ENCODE measurements at places on chromosomes 7 and 10. TPM values are rescaled to one million over a fixed set of nuclear protein-coding genes. Genes with fewer than 3 reads are reported as not detected.

The MRC1 gene
- total RNA-seq = not detected

The ARHGEF35 gene
- total RNA-seq = not detected

The SFTPA2 gene
- not detected for total RNA-seq

The UNCX gene
- 0.30 TPM for total RNA-seq

The AEBP1 gene
- 17.8 TPM for total RNA-seq

The PRPS1L1 gene
- not detected for total RNA-seq

The ASL gene
- total RNA-seq = 15.0 TPM

The DMBT1 gene
- total RNA-seq = 4.1 TPM

The HOXA4 gene
- 5.3 TPM for total RNA-seq

The TWIST1 gene
- total RNA-seq = 2.2 TPM

The NEUROD6 gene
- total RNA-seq = not detected

The AKR1C4 gene
- not detected for total RNA-seq

The CC2D2B gene
- total RNA-seq = not detected

The SPDYE17 gene
- not detected for total RNA-seq

The CYP2C19 gene
- not detected for total RNA-seq

The ARMC10 gene
- 31.2 TPM for total RNA-seq

The DPP6 gene
- not detected for total RNA-seq

The NODAL gene
- total RNA-seq = not detected

The DGKI gene
- total RNA-seq = 0.05 TPM

The UPK3BL2 gene
- total RNA-seq = 2.8 TPM

The SORCS1 gene
- 48.9 TPM for total RNA-seq

The NCF1 gene
- not detected for total RNA-seq

The OR13A1 gene
- total RNA-seq = not detected

The GLCCI1 gene
- 9.1 TPM for total RNA-seq

The GNA12 gene
- 18.1 TPM for total RNA-seq

The GPC2 gene
- total RNA-seq = 17.2 TPM

The AQP1 gene
- total RNA-seq = 31.4 TPM

The SRRM3 gene
- 0.43 TPM for total RNA-seq

The ZNF3 gene
- total RNA-seq = 44.3 TPM

The CYP3A4 gene
- not detected for total RNA-seq

The FAM25C gene
- not detected for total RNA-seq

The PTF1A gene
- not detected for total RNA-seq

The DIP2C gene
- total RNA-seq = 5.0 TPM
